Frontal cortex (tissue), 4 donors: ENCODE measurements at places on chromosomes 6 and 20.

DNA sequence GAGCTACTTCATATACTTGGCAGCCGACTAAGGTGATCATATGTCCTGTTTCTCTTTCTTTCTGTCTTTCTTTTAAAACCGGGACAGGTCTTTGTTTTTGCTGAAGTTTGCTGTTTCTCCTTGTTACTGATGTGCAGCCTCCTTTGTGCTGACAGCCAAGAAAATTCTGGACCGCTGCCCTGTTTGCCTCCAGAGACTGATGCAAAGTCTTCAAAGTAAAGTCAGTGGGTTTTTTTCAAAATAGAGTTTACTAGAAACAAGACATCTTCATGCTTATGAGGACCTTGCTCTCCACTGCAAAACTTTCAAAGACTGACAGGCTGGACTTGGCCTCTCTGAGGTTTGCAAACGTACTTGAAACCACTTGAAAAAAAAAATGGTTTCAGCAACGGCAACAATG lies 510.5 kb upstream of the MAP3K7 start:
- no peak for DNase-seq

GRCh38 chr6:26319405-26320128 lies 45.4 kb upstream of the BTN3A2 start:
- DNase-seq: no peak

GRCh38 chr20:43563429-43563828 lies 4.6 kb downstream of the SGK2 start:
- DNase-seq: no peak

DNA sequence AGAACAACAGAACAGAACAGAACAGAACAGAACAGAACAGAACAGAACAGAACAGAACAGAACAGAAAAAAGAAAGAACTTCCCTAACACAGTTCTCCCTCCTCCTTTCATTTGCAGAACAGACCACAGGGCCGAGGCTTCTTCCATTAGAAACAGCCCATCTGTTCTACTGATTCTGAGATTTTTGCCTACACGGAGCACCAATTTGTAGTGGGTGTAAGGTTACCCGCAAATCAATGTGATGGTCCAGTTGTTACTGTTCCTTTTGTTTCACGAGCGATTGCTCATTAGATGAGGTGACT lies 734 bp upstream of the OGFRL1 start:
- DNase-seq: no peak

GRCh38 chr6:83860782-83861495 lies 1.4 kb downstream of the CYB5R4 start:
- DNase-seq: no peak

DNA sequence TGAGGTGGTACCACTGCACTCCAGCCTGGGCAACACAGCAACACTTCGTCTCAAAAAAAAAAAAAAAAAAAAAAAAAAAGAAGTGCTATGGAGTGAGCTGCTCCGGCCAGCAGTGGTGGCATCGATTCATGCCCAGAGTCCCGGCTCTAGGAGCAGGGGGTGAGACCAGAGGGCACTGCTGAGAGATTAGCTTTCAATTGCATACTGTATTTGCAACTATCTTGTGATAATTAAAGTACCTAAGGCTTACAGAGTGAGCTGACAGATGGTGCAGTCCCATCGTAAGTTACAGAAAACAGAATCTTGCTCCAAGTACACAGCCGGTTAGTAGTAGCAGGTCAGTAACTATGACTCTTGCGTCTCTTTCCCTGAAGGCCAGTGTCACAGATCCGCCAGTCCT lies 31.5 kb downstream of the TMEM14B start:
- no peak for DNase-seq

- no peak for DNase-seq
Measured at GRCh38 chr6:163965426-163966348, 551.2 kb downstream of the QKI start.

GRCh38 chr20:52049001-52049731 lies 142.4 kb downstream of the ZFP64 start:
- no peak for DNase-seq

DNA sequence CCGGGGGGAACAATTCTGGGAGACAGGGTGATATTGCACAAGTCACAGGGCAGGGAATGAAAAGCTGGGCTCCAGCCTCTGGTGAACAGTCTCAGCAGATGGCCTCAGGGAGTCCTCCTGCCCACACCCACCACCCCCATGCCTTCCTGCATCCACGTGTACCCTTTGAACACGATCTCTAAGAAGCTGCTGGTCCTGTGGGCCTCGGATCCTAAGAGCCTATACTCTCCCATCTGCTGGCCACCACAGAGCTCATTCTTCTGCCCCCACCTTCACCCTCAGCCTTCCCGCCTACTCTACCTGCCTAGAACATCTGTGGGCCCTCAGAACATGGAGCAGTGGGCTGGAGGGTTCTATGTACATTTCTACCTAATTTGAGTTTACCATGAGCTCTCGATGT lies 60.3 kb downstream of the TRERF1 start:
- DNase-seq: no peak

DNA sequence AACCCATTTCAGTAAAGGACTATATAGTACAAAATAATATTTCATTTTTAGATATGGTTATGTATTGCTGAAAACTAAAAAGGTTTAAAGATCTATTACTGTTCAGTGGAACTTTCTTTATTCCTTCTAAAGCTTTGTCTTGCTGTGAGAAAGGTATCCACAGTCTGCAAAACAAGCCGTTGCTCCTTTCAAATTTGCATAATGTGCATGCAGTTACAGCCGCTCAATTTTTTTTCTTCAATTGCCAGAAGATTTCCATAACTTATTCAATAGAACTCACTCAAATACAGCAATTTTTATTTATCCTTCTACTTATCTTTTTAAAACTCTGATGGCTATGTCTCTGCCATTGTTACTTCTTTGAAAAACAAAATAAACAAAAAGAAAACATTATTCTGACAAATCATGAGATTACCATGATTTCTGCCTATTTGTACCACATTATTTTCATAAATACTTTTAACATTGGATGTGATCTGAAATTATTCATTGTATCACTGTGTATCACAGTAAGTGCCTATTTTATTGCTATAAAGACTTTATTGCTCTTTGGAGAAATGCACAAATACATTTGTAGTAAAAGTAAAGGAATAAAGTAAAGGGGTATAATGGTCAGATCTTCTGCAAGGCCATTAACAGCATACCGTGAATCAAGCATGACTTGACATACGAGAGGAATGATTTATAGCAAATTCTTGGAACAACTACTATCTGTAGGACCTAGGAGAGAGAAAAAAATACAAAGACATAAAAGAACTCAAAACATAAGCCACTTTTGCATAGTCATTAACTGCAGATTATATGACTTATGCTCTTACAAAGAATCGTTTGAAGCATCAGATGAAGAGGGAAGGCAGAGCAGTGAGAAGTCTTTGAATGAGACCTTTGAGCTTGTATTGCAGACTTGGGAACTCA lies 29.6 kb upstream of the HBS1L start:
- DNase-seq: no peak

DNA sequence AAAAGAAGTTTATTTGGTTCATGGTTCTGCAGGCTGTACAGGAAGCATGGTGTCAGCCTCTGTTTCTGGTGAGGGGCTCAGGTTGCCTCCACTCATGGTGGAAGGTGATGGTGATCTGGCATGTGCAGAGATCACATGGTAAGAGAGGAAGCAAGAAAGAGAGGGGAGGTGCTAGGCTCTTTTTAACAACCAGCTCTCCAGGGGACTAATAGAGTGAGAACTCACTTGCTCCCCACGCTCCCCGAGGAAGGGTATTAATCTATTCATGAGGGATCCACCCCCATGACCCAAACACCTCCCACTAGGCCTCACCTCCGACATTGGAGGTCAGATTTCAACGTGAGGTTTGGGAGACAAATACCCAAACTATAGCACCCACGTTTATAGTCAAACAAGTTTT lies 4.0 kb upstream of the GJB7 start:
- no peak for DNase-seq

DNA sequence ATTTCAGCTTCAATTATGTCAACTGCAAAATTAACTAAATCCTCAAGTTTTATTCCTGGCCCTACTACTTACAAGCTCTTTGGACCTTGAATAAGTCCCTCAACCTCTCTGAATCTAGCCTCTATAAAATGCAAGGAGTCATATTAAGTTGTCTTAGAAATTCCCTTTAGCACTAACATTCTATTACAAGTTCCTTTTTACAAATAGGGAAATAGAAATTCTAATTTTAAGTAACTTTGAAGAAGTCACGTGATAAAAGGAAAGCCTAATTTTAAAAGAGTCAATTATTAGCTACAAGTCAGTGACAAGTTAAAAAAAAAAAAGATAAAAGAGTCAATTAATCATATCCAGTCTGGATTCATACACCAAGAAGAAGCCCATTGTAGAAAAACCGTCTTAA lies 24.6 kb upstream of the GTF3C6 start:
- DNase-seq: no peak

- DNase-seq: no peak
Measured at GRCh38 chr6:247351-247750, 44.9 kb upstream of the DUSP22 start.

DNA sequence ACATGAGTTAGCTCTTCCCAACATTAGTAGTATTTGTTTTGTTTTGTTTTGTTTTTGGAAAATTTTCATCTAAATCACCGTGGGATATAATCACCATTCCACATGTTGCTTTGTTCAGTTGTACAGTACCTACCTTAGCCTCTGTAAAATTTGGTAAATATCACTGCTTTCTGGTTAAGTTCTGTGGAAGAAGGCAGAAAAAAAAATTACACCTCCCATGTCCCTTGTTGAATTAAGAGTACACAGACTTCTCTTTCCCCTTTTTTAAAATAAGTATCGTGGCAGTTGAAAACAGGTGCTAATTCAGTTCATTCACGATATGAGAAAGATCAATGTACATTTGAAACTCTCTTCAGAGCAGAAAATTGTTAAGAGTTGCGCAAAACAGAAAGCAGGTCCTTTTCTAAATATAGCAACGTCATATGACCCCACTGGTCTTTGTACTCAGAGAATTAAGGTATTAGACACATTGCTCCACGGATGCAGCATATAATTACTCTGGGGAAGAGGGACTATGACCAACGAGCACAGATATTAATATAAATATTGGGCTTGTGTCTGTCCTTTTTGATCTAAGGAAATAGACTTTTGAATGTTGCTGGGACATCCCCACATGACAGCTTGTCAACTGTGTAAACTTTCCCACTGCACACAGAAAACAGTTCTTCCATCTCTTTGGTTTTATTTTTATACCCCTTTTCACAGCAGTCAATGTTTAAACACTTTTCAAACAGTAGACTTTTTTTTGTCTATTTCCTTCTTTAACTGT lies 58.6 kb upstream of the ZNF217 start:
- no peak for DNase-seq

DNA sequence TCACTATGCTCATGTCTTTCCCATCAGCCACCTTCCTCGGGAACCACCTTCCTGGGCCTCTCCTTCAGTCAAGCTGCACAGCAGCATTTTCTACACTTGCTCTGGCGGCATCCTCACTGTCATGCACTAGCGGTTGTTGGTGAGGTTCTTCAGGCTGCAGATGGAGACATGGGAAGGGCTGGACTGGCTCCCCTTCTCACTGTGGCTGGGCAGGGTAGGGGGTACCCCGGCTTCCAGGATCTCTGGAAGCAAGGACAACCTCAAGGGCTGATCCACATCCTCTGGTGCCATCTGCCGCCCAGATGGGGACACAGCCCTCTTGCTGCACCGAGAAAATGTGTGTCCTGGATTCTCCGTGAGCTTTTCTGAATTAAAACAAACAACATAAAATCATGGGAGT lies 180.1 kb upstream of the RNF24 start:
- DNase-seq: no peak

DNA sequence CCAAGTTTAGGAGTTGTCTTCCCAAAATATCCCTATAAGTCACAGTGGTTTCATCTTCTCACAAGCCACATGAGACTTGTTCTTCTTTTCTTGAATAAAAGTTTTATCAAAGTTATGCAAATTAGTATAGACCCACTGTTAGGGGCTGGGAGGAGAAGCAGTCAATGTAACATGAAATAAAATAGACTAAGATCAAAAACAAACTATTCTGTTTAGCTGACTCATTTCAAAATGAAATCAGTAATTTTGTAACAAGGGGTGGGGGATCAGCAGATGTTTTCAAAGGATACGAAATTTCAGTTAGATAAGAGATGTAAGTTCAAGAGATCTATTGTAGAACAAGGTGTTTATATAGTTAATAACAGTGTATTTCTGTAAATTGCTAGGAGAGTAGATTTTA lies 339.6 kb upstream of the PRDM1 start:
- DNase-seq: no peak

GRCh38 chr6:155495011-155495768 lies 39.6 kb upstream of the NOX3 start:
- DNase-seq: peak; percentile 7

GRCh38 chr6:77633471-77633870 lies 19.4 kb upstream of the MEI4 start:
- no peak for DNase-seq

DNA sequence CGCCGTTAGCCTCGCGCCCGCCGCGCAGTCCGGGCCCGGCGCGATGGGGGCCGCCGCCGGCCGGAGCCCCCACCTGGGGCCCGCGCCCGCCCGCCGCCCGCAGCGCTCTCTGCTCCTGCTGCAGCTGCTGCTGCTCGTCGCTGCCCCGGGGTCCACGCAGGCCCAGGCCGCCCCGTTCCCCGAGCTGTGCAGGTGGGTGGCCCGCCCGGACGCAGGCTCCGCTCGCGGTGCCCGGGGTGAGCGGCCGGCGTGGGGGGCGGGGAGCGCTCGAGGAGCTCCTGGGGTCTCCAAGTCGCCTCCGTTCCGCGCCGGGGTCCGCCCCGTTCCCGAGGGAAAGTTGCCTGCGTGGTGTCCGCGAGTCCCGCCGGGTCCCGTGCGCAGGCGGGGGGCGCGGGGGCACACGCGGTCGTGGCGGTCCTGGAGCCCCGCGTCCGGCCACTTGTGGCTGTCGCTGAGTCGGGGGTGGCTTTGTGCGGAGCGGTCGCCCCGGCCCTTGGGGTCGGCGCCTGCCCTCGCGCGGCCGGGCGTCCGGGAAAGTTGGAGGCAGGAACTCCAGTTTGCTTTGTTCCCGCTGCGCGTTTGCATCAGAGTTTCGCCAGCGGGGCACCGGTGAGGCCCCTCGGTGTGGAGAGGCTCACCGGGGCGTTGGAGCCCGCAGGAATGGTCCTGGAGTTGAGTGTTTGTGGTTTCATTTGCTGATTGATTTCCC lies 476 bp downstream of the IGF2R start:
- peak; percentile 52 for DNase-seq

DNA sequence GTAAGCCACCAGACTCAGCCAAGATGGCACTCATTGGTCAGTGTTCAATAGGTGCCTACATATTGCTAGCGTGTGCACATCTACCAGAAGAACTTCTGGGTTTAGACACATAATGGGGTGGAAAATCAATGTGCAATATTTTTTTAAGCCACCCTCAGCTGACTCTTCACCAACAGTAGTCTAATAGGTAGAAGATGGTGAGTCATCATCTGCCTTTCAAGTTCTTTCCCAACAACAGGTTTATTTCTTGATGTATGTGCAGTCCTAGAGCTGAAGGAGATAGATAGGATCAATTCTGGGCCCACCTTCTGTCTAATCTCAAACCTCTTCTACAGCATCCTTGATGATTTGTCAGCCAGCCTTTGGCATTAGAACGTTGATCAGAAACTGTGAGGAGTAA lies 41.3 kb downstream of the IRAK1BP1 start:
- no peak for DNase-seq
